Epithelial cell of esophagus (primary cell): ENCODE measurements at places on chromosomes 7 and 10.

DNA sequence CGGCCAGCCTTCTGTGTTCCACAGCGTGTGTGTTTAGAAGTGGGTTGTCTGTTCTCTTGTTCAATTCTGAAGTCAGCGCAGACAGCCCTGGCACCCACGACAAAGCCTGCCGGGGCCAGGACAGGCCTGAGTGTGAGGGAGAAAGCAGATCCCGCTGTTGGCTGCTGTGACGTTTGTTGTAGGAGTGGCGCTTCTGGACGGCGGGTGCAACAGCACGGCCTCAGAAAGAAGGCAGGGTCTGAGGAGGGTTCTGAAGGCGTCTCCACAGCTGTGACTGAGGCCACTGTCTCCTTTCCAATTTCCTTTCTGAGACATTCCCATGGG is 76.2 kb downstream of the VIPR2 start:
- no peak for DNase-seq

- no peak for DNase-seq
These were observed 31.0 kb downstream of the AHCYL2 start for GRCh38 chr7:129255800-129256199.

GRCh38 chr7:148963583-148964482 is 64.5 kb downstream of the PDIA4 start:
- no peak for DNase-seq

DNA sequence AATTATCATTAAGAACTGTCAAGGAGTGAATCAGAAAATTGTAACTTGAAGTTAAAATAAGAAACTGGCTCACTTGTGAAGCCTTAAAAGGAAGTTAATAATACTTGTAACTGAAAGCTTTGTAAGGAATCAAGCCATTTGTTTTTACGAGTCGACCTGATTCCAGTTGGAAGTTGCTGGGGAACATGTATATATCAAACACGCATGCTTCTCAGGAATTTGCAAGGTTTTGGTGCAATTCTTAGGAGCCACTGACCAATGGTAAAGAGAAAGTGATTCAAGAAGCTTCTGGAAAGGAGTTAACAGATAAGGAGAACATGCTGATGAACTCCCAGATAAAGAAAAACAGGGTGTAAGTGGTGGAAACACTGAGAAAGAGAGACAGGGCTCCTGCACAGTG is 56.4 kb downstream of the ETV1 start:
- no peak for DNase-seq

DNA sequence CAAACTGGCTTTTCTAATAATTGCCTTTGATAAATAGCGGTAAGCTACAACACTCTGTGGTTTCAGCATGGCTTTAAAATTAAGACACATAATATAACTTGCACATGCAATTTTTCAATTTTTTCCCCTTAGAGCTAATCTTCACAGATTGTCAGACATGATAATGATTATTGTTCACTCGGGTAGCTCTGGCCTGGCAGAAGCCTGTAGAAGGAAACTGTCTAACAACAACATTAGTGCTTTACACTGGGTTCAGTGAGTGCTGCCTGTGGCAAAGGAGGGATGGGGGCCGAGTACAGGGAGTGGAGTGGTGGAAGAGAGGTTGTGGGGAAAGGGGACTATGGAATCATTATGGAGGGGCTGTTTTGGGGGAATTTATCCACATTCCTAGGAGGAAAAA is 67.2 kb upstream of the AUTS2 start:
- no peak for DNase-seq

- no peak for DNase-seq
These were observed 248.0 kb downstream of the TNS3 start for GRCh38 chr7:47333959-47334358.

- DNase-seq, result peak; percentile 87
These were observed at the start of gene HTR5A for GRCh38 chr7:155069992-155070751. Gene HTR5A (plus strand): TSS chr7:155070324. CDS start chr7:155070900, 576 bp downstream.

DNA sequence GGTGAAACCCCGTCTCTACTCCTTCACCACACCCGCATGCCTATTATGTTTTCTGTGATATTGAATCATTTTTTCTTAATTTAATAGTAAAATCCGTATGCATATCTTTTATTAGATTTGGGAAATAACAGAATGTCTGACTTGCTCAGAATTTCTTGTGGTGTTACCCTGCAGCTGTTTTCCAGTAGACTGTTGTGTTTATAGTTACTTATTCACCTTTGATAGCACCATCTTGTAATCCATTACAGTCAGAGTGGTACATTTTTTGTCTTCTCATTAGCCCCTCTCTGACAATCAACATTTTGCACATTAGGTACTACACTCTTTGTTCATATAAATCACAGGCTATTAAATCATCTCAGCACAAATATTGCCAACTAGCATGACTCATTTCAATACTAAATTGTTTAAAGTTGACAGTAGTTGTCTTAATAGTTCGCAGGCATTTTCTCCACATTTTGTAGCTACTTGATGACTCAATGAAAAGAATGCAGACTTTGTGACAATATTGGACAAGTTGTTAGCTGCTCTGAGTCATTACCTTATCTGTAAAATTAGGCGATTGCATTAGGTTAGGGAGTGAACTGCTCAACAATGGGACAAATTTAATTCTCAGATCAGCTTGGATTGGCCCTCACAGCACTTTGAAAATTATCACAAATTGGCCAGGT is 17.8 kb upstream of the SLC16A12 start:
- peak; percentile 88 for DNase-seq

- peak; percentile 40 for DNase-seq
These were observed 11.3 kb downstream of the C10orf105 start for GRCh38 chr10:71708301-71708703.

DNA sequence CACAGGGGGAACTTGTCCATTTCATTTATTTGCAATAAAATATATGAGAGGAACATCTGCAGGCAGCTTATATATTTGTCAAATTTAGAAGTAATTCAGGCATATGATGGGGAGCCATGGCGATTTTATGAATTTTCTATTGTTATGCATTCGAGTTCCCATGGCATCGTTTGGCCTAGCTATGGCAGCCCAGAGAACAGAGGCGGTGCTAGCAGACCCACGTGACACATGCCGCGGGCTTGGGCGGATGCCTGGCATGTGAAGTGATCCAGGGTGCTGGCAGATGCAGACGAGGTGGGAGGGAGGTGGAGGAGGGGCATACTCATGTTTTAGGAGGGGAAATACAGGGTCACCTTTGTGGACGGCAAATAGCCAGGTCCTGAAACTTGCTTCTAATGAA is 560.0 kb upstream of the GALNT17 start:
- no peak for DNase-seq

DNA sequence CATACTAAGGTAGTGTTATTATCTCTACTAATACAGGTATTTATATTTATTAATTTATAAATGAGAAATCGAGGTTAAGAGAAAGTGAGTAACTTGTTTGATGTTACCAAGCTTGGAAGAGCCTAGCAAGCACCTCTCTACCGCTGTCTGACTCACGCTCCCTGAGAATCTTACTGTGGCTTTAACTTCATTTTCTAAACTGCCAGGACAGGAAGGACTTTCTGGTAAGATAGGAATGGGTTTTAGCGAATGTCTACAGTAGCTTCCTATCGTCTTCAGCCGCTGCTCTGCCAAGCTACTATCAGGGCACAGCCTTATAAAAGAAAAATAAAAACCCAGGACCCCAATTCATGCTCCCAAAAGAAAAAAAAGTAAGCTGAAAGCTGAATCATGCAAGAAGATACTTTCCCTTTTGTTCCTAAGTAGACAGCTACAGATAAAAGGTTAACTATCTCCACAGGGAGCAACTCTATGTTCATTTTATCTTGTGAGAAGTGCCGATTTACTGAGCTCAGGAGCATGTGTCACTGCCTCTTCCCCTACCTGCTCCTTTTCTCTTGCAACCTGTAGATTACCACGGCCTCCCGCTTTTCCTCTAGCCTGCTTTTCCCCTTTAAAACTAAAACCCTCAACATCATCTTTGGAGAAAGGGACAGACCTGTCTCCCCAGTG is 60.2 kb downstream of the THNSL1 start:
- DNase-seq, result no peak

DNA sequence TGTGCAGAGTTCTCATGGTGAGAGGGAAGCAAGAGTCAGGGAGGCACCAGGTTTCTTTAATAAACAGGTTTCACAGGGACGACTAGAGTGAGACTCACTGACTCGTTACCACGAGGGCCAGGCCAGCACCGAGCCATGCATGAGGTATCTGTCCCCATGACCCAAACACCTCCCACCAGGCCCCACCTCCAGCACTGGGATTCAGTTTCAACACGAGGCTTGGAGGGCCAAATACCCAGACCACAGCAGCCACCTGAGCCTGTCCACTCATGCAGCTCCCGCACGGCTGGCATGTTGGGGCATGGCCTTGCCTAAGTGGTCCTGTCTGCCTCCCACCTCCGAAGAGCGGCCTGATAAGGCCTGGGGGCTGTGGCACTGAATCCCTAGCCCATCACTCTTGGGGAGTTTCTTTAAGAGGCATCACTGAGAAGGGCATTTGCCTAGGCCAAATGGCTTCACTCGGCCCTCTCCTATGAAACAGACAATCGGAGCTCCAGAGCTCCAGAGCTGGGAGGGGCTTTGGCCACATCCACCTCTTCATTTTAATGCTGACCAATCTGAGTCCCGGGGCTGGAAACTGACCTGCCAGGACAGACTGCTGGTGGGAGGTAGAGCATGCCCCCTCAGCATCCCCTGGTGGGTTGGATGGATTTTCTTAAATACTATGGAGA is 157.8 kb downstream of the DNAJB6 start:
- DNase-seq, result no peak

DNA sequence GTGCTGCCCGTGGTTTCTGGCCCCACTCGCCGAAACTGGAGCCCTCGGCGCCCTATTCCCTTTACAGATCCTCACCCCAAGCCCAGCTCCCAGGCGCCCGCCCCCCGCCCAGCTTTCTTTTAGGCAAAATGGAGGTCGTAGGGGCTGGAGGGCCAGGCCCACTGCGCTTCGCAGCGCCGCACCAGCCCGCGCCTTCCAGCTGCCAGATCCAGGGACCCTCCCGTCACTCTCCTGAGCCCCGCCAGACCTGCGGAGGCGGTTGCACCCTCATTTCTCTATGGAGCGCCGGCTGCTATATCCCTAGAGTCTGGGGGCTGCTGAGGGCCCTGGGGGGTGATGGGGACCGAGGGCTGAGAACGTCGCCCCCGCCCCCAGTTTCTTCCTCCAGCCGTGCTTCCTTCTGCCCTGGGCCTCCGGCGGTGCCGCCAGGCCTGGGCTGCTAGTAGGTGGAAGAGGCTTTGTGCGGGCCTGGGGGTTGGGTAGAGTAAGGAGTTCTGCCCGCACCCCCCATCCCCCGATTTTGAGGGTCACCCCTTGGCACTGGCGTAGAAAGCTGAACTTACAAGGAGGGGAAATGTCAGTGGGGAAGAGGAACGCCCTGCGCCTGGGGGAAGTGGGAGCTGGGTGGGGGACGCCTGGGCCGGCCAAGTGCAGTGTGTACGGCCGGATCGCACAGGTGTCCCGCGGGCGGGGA is 1.0 kb downstream of the GNB2 start:
- DNase-seq, result no peak

DNA sequence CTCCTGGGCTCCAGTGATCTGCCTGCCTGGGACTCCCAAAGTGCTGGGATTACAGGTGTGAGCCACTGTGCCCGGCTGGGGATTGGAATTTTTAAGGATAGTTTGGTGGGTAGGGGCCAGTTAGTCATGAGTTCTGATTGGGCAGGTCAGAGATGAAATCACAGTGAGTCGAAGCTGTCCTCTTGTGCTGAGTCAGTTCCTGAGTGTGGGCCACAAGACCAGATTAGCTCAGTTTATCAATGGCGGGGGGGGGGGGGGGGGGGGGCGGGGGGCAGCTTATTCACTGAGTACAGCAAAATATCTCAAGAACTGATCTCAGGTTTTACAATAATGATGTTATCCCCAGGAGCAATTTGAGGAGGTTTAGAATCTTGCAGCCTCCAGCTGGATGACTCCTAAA is 11.6 kb upstream of the ERCC6 start:
- DNase-seq, result peak; percentile 94

GRCh38 chr7:138097064-138097741 is 20.9 kb downstream of the AKR1D1 start:
- peak; percentile 51 for DNase-seq

DNA sequence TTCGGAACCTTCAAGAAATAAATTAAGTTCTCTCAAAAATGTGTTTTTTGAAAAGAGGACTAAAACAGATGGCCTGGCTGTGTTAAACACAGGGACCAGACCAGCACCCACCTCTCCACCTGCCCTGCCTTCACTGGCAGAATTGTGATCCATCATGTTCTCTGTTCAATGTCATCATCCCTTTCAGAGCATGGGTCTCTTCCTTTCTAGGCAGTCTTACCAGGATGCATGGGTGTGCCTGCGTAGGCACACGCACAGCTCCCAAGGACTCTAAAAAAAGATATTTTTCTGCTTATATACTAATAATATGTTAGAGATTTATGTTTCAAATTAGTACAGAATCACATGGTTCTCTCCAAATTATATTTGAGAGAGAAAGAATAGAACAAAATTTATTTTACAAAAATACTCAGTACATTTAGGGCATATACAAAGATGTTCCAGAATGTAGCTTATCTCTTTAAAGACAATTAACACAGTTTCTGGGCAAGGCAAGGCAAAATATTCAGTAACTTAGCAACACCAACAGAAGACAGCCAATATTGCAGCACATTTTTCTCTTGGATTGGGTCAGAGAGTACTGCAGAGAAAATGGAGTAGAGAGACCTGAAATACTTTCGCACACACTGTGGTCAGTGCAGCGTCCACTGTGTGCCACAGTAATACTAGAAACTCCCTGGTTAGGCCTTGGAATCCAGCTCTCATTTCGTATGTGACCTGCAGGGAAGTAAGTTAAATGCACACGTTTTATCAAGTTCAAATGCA is 52.8 kb downstream of the EGFR start:
- DNase-seq, result no peak

DNA sequence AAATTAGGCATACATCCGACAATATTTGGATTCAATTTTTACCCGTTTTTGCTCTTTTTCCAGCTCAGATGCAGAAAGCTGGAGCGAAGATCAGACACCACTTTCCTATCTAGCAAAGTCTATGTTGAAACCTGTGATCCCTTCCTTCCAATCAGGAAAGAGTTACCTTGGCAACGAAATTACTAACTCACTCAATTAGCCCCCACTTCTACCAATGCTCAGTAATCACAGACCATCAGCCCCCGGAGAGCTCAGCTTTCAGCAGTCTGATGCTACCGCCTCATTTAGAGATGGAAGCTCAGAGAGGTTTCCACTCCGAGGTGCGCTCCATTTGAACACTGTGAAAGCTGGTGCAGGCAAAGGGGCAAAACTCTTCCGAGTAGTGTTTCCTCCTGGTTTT is 6.7 kb downstream of the FRAT1 start:
- DNase-seq, result no peak

DNA sequence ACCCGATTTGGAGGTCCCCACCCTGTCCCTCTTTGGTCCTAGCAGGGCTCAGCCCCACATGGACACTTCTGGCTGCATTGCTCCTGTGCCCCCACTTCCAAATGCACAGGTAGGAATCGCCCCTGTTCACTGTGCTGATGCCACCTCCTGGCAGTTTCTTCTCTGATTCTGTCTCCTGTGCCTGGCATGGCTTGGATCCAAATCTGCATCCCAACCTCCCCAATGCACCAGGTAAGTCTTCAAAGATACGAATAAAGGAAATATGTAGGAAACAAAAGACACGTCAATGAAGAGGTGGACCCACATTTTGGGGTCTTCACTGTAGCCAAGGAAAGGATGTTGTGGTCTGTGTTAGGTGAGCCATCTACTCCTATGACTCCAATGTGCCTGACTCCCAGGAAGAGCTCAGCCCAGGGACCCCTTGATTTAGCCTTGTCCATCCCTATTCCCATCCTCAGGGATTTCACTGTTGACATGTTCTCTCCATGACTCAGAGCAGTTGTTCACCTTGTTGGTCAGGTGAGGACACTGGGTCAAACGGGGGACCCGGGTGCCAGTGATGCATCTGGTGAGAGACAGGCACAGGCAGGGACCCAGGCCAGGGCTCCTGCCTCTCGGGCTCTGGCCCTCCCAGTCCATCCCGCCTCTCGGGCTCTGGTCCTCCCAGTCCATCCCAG is 341.8 kb downstream of the CXCL12 start:
- no peak for DNase-seq

- no peak for DNase-seq
These were observed 19.7 kb downstream of the ADGRA1 start for GRCh38 chr10:133107442-133107841.
